ENCODE measurements at places on chromosomes 6 and 20.

GRCh38 chr20:58480551-58481336 is 34.5 kb downstream of the APCDD1L start:
- DNase-seq, result no peak

DNA sequence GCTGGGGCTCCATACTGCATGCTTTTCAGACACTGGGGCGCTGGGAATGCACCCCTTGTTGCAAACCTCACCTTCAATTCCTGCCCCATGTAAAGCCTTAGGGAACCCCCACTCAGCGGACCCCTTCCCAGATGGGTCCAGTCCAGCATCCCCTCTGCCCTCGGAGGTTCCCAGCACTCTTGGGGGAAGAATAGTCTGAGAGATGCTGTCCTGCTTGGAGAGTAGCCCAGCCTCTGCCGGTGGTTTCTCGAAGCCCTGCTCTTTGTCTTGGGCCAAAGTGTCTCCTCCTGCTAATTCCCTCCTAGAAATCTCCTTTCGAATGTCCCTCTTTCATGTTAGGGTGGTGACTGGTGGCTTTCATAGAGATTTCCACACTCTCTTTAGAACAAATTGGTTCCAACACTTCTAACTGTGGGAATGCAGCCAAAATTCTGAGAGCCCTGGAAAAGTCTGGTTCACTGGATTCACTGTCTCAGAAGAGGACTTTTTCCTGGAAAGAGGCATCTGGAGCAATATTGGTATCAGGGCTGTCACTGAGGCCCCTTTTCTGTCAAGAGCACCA is 24.9 kb upstream of the SULF2 start:
- no peak for DNase-seq

GRCh38 chr6:146931214-146931613 is 273.0 kb upstream of the STXBP5 start:
- DNase-seq, result no peak

DNA sequence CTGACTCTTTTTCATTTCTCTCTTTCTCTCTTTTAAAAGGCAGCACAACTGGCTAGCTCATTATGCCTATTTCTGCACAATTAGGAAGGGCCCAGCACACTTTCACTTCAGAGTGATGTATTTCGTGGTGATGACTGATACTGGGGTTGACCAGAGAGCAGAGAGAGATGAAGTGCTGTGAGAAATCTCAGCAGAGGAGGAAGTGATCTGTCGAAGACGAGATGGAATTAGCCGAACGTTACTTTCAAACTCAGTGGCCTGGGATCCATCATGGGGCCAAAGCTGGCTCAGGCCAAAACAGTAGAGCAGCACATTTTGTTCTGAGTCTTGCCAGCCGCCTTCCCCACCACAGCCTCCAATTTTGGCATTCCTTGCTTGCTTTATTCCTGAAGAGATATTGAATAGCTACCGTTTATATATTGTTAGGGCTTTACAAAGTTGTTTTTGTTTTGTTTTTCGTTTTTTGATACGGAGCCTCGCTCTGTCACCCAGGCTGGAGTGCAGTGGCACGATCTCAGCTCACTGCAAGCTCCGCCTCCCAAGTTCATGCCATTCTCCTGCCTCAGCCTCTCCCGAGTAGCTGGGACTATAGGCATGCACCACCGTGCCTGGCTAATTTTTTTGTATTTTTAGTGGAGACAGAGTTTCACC is 213.2 kb upstream of the ECI2 start:
- DNase-seq, result peak; percentile 20

DNA sequence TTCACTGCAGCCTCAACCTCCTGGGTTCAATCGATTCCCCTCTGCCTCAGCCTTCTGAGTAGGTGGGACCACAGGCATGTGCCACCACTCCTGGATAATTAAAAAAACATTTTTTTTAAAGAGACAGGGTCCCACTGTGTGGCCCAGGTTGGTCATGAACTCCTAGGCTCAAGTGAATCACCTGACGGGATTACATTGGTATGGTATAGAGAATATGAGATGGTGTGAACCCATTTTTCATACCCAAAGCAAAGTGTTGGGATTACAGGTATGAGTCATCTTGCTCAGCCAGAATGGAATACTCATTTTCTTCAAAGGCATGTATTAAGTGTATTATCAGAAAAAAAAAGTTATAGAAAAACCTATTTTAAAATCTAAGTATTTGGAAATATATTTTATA is 114.2 kb downstream of the AHI1 start:
- DNase-seq, result no peak

DNA sequence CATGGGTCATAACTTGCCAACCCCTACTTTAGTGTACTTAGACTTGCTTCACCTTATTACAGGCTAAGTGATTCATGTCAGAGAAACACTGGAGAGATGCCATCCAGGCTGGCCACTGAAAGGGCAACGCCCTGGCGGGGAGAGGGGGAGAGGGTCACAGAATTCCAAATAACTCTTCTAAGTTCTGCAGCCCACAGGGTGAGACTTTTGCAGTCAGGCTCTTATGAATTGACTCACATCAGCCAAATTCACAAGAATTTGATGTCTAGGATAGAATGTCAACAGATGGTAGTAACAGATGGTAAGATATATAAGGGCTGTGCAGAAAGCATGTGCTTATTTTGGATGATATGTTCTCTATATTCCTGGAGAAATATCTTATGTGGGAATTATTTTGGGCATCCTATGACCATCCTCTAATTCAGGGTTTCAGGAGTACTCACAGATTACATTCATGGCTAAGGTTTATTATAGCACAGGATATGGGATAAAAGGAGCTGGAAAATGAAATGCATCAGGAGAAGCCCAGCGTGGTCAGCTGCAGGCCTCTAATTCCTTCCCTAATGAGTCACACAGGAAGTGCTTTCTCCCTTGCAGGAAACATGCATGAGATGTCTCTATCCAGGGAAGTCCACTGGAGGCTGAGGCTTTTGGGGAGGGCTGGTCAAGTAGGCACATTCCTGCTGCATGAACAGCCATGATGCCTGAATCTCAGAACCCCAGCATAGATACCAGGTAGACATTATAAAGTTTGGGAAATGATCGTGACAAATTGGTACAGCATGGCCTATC is 58.7 kb upstream of the RIN2 start:
- DNase-seq, result no peak

DNA sequence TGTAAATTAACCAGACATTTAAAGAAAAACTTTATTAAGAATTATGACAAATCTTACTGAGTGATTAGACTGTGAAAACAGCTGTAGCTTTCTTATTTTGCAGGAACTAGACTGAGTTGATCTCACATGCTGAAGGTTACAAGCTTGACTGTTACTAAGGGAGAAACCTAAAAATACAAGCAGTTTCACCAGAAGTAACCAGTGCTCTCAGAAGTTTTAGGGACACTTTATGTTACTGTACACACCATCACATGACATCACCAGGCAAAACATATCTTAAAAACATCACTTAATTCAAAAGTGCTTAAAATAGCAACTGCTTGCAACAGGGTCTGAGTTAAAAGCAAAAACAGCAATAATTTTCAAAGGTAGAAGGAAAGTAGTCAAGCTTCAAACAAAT is 5.4 kb downstream of the FBXO30 start:
- DNase-seq, result peak; percentile 42

DNA sequence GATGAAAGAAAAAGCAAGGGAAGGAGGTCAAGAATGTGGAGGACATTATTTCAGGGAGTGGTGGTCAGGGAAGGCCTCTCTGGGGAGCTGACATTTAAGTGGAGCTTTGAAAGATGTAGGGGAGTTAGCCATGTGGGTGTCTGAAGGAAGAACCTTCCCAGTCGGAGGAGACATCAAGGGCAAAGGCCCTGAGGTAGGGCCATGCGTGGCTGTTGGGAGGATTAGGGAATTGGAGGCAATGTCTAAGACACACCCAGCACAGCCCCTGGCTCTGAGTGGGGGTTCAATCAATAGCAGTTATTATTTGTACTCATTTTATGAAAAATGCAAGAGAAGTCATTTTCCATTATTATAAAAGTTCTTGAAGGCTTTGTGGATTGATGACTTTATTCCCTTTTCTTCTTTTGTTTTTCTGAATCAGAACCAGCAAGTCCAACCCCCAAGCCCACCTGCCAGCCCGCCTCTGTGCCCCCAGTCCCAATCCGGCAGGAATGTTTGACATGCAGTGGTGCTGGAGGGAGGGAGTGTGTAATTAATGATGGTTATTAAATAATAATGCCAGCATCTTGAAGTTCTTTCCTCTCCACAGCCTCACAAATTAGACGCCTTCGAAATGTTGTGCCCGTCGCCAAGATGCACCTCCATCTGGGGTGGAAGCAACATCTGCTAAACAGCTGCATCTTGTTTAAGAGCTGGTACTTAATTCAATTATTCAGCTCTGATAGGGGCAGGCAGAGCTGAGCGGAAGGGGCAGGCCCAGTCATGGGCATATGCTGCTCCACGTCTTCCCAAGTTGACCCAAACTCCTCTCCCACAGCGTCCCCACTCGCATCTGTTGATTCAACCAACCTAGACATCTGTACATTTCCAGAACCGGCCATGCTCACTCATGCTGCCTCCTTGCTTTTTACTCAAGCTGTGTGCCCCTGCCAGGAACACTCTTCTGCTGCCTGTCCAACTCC is 81.3 kb upstream of the SIRPA start:
- no peak for DNase-seq

- DNase-seq, result no peak
Measured at GRCh38 chr6:7505189-7505699, 36.2 kb upstream of the DSP start.

DNA sequence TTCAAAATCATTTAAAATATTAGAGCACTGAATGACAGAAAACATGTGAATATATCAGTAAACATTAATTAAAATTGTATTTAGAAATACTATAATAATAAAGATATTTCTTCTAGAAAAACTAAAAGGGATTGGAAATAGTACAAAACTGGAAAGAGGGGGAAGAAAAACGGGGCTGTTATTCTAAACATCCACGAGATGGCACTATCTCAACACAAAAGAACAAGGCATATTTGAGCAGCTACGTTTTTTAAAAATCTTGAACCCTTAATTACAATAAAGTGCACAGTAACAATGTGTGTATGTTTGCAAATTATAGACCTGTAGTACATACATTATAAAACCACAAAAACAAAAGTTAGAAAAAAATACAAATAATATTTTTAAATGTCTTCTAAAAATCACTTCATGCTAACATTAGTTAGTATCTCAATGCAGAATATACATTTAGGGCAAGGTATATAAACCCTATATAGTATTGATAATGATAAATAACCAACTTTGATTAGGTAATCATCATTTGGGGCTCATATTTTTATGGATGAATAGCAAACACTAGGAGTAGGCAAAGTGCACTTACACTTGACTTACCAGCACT is 42.5 kb upstream of the PNISR start:
- DNase-seq, result peak; percentile 30

DNA sequence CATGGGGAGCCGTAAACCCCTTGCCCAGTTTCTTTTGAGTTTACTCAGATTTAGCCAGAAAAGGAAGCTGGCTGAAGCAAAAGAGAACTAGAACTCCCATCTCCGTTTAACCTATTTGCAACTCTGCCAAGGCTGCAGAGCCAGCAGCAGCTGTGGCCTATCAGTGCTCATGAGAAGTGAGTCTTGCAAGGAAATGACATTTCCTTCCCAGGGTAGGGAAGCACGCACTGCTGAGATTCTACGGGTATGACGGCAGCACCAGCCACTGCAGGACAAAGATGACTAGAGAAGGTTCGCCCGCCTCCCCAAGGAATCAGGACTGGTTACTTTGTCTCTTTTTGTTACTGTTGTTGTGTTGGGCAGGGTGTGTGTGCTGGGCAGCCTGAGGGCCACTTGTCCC is 47.6 kb downstream of the PPP1R3G start:
- peak; percentile 41 for DNase-seq
